ENCODE measurements at places on chromosomes 2 and 18.

GRCh38 chr2:159459279-159459678 is 157.1 kb downstream of the BAZ2B start:
- no peak for DNase-seq

- no peak for DNase-seq
Observed at GRCh38 chr2:9807555-9808305, 35.5 kb upstream of the TAF1B start.

DNA sequence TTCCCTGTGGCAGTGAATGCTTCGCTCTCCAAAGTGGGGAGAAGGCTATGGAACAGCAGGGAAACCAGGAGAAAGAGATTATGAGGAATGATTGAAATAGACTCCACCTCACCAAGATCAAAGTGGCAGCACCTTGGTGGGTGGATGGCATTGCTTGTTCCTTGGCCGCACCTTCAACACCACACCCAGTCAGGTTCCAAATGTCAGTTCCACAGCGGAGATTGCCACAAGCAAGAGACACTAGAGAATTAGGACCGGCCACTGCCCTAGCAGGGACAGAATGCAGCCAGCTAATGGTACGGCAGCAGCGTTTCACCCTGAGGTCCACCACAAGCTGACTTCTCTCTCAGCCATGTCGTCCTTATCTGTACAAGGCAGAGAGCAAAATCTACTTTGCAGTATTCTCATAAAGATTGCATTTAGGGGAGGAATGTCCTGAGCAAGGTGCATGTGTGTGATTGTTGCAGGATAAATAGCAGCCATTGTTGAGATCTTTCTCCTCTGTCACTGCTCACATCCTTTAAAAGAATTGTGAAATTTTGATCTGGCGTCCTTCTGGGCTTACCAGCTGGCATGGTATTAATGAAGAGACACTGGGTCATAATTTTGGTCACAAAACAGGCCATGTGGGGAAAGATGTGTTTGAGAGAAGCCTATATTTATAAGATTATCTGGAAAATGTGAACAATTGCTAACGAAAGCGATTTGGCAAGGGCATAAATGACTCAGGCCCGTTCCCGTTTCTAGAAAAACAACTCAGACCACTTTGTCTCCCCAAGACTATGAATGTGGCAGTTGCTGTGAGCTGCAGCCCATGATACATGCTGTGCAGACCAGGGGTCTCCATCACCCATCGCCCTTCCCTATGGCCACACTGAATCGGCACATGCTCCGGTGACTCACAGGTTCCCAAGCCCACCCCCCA is 228.6 kb upstream of the ID2 start:
- no peak for DNase-seq

GRCh38 chr2:33073018-33073417 is 126.3 kb downstream of the LTBP1 start:
- DNase-seq = no peak

DNA sequence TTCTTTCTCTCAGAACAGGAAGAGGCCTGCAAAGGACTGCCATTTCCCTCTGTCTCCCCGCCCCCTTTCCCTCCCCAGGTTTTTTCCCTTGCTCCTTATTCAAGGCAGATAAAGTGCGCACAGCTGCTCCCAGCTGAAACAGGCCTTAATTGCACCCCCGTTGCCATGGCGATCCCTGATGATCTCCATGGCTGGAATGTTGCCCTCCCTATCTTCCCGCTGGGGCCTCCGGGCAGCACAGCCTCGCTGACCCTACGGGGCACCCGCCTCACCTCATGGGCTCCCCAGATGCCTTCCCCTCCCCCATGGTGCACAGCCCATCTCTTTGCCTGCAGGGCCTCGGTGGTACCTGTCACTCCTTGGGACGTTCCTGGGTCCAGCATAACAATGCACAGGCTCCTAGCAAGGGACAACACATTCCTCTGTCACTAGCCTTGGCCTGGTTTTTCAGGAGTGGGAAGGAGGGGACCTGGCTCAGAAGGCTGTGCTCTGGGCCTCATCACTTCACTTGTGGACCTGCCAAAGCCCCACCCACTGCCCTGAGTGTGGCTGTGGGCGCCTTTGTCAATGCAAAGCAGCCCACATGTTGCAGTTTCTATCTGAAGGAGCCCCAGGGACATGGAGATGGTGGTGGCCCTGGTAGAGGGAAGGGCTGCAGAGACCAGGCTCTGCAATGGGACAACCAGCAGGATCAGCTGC is 115.0 kb downstream of the CELF4 start:
- DNase-seq = no peak

GRCh38 chr2:127735537-127736399 is 34.5 kb downstream of the SFT2D3 start:
- DNase-seq = no peak

- no peak for DNase-seq
Observed at GRCh38 chr2:23988371-23988770, 21.5 kb upstream of the MFSD2B start.

DNA sequence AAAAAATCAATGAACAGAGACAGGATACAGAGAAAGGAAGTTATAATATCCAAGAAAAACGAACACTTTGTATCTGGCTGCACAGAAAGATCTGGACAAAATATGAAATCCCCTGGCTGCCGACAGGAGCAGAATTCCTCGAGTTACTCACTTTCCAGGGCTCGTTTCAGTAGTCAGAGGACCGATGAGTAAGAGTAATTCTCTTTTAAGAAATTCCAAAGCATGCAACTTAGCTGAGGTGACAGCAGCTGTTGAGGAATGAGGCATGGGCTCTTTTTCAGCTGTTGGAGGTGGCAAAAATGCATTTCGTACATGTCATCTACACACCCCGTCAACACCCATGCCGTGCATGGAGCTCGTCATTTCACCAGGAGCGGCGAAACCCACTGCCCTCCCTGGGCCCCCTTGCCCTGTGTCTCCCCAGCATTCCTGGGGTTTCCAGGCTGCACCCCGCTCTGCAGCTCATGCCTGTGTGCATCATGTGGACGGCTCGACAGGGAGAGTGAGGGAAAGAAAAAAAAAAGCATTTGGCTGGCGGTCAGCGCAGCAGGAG is 210.8 kb upstream of the SMIM21 start:
- DNase-seq = no peak

DNA sequence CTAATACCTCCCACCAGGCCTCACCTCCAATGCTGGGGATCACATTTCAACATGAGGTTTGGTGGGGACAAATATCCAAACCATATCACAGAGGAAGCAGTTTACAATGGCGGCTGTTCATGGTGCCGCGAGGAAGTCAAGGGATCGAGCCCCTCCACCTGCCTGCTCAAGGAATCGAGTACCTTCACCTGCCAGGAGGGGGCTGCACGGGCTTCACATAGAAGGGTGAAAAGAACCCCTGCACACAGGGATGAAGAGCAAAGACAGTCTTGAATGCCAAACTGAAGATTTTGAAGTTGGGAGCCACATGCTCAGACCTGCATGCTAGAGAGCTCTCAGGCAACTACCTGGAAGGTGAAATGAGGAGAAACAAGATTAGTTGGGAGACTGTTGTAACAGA is 110.3 kb downstream of the KCNF1 start:
- DNase-seq = no peak
